Tongue (tissue), 3 donors: ENCODE measurements at places on chromosomes 7 and 10.

GRCh38 chr7:111803015-111803758 lies 240.9 kb upstream of the IMMP2L start:
- DNase-seq = no peak

DNA sequence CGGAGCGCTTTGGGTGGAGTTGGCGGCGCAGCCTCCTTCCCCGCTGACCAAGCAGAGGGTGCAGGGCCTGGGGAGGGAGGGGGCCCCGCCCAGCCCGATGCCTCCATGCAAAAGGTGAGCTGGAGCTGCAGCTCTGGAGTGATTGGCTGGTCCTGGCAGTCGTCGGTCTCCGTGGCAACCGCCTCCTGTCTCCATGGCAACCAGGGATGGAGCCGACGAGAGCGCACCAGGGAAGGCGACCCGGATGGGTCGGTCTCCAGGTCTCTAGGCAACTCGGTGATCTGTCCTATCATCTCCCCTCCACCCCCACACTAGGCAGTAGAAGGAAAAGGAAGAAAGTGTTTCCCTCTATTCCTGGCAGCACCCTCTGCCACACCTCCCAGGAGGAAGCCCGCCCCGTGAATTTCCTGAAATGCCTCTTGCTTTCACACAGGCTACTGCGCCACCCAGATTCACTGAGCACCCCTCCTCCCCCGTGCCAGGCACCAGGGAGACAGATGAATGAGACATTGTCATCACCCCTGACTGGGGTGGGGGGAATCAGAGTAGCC lies 647 bp upstream of the NACAD start:
- DNase-seq = peak; percentile 73

GRCh38 chr10:16231734-16232435 lies 204.9 kb upstream of the PTER start:
- peak; percentile 44 for DNase-seq

DNA sequence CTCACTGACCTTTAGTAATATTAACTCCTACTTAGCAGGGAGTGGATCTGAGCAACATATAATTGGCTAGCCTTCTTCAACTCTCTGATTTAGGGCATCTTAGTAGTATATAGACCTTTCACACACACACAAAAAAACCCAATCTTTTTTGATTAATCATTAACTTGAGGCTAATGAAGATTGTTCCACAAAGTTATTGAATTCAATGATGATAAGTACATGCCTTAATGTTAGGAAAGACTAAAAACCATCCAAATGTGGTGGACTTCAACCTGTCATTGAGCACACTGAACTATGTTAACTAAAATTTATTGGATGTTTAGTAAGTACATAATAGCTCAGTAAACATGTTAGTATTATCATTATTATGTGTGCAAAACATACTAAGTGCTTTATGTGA lies 179.4 kb upstream of the SLC25A13 start:
- no peak for DNase-seq

DNA sequence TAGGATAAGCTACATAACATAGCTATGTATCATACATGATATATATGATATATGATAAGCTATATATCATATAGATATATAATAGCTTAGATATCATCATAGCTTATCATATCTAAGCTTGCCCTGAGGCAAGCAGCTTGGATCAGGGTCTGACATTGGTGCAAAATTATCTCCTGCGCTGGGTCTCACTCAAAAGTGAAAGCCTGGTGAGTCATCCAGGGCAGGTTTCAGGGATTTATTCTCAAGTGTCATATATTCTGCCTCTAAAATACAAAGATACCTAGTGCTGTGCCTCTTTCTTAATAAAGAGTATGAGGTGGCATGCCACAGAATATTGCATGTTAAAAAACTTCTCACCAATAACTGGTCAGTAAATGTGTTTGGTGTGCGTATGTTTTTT lies 105.9 kb downstream of the CDC14C start:
- no peak for DNase-seq

DNA sequence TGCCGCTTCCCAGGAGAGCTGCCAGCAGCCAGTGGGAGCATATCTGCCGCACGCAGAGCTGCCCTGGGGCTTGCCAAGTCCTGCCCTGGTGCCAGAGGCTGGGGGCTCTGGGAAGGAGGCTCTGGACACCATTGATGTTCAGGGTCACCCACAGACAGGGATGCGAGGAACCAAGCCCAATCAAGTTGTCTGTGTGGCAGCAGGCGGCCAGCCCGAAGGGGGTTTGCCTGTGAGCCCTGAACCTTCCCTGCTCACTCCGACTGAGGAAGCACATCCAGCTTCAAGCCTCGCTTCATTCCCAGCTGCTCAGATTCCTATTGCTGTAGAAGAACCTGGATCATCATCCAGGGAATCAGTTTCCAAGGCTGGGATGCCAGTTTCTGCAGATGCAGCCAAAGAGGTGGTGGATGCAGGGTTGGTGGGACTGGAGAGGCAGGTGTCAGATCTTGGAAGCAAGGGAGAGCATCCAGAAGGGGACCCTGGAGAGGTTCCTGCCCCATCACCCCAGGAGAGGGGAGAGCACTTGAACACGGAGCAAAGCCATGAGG lies 94.6 kb downstream of the TACC2 start:
- no peak for DNase-seq
